ENCODE measurements at places on chromosomes 7 and 10.

GRCh38 chr7:55534916-55535590, 37.2 kb downstream of the VOPP1 start:
- DNase-seq: no peak

DNA sequence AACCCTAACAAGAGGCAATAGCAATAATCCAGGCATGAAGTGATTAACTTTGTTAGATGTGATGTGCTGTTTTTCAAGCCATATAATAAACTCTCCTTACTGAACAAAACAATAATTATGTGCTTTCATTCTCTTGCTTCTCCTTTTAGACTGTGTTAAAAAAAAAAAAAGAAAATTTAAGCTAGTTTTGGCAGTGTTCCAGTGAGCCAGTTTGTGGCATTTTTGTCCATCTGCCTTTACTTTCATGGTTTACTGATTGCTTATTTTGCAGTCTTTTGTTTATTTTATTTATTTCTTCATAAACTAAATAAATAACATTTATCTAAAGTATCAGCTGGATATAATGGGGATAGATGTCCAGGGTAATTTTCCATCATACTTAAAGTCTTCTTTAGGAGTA, 625.3 kb downstream of the CNTNAP2 start:
- peak; percentile 66 for DNase-seq

GRCh38 chr10:129759214-129760002, 204.7 kb downstream of the EBF3 start:
- no peak for DNase-seq

- no peak for DNase-seq
Observed at GRCh38 chr7:12117170-12117569, 93.9 kb upstream of the TMEM106B start.

- no peak for DNase-seq
Observed at GRCh38 chr10:16732376-16732775, 84.8 kb downstream of the RSU1 start.

GRCh38 chr10:33484787-33485186, 150.3 kb upstream of the NRP1 start:
- DNase-seq: no peak

All from NCI-H1694 treated with DMSO at 0.1 percent for 48 hours (cell line).